ENCODE measurements at places on chromosomes 7 and 10.

DNA sequence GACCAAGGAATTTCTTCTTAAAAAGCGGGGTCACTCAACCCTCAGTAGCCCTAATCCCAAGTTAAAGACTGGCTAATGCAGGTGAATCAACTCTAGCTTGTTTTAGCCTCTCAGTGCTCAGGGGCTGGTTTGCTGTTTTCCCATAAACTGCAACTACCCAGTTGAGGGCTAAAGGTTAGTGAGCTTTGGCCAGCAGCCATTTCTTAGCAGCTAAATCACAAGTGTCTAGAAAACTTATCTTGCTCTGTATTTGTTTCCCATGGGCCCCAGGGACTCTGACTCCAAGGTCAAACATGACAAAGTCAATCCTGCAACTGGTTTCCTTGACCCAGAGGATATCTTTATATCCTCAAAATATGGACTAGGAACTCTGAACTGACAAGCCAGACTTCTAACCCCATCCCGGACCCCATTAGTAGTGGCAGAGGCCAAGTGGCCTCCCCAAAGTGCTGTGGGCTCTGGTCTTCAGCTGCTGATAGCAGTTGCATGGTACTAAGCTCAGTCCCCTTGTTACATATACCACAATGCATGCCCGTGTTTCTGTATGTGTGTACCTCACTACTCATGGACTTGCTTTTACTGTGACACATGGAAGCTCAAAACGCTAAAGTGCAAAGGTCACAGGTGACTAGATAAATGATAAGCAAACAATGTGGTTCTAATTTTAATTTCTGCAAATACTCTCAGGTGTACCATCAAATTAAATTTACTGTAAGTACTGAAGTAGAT, 793.0 kb upstream of the IGFBP3 start:
- DNase-seq = no peak

GRCh38 chr10:5692461-5693358, 8.1 kb downstream of the TASOR2 start:
- DNase-seq = peak; percentile 63

DNA sequence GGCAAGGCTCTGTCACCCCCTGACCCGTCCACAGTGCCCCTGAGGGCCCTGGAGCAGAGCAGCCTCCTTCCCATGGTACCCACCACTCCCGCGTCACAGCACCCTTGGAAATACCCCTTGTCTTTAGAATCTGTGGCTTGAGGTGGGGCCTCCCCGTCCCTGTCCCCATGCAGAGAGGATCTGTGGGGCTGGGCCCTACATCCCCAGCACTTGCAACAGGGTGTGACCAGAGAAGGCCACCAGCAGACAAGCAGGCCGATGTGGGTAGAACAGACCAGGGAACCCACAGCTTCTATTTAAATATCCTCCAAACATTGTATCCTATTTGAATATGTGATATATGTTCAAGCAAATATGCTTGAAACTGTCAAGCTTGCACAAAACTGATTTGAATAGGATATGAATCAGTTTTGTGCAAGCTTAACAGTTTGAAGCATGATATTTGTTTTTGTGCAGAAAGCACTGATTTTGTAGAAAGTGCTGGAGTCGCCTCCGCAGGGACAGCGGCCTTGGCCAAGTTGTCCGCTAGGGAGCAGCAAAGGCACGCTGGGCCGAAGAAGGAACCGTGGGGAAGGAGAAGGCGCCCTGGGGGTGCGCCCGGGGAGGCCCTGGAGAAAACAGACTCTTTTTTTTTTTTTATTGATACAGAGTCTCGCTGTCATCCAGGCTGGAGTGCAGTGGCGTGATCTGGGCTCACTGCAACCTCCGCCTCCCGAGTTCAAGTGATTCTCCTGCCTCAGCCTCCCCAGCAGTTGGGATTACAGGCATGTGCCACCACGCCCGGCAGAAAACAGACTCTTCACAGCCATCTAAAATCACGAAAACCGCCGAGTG, 2.2 kb downstream of the CFAP46 start:
- no peak for DNase-seq

- no peak for DNase-seq
These were observed 112.1 kb downstream of the SGMS1 start for GRCh38 chr10:50511492-50512213.

DNA sequence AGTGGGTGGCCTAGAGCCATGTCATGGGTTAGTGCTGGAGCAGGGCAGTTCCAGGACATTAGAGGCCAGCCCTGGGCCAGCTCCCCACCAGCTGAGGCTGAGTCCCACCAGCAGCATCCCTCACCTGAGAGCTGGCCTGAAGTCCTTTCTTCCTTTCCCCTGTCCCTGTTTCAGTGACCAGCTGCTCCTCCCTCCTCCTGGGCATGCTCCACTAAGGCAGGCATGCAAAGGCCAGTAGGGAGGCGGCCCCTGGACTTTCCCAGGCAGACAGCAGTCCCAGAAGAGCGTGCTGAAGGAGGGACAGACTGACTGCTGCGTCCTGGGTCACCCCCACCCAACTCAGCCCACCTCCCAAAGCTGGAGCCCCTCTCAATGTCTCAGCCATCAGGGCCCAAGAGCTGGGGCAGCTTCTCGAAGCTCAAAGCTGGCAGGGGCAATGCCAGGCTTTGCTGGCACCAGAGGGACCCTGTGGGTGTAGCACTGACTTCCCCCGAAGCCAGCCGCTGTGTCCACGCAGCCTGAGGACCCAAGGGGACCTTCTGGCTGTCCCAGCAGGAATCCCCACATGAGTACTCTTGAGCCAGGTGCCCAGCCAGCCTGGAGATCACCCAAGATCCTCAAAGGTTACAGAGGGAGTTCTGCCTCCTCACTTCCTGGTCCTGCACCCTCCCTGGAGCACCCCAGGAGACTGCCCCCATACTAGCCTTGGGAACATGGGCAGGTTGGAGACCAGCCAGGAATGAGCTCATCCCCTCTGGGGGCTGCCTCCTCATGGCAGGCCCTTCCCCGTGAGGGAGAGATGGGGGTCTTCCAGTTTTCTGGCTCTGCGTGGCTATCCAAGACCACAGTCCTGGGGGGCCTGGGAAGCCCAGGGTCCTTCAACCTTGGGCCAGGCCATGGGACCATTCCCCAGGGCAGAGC, 35.2 kb upstream of the RET start:
- DNase-seq = peak; percentile 47

DNA sequence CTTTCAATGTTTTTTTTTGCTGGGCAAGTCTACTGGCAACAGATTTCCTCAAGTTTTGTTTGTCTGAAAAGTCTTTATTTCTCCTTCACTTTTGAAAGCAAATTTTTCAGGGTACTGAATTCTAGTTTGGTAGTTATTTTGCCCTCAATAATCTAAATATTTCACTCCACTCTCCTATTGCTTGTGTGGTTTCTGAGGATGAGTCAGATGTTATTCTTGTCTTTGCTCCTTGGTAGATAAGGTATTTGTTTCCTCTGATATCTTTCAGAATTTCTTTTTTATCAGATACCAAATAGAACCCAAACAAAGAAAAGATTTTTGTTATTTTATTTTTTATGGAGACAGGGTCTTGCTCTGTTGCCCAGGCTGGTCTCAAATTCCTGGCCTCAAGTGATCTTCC, 99.2 kb upstream of the MALRD1 start:
- DNase-seq = no peak

GRCh38 chr10:75302029-75302428, 66.3 kb upstream of the COMTD1 start:
- DNase-seq = no peak

DNA sequence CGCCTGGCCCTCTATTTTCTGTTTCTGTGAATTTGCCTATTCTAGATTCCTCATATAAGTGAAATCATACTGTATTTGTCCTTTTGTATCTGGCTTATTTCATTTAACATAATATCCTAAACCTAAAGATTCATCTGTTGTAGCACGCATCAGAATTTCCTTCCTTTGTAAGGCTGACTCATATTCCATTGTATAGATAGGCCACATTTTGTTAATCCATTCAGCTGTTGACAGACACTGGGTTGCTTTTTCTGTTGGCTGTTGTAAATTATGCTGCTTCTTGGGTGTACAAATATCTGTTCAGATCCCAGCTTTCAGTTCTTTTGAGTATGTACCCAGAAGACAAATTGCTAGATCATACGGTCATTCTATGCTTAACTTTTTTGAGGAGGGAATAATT, 28.8 kb upstream of the CUL1 start:
- DNase-seq = no peak

DNA sequence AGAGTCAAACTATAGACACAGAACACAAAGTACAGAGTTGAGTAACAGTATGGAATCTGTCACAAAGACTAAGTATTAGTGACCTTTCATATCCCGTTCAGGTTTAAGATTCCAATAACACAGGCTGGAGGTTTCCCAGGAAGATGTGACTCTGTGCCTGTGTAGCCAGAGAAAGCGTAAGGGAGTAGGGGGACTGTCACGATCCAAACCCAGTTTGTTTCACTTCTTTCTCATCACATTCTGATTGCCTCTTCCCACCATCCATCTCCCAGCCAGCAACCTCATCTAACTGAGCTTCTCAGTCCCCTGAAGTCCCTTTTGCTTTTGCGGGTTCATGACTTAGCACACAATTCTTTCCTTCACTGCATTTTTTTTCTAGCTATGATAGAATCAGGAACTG, 76.4 kb upstream of the NPVF start:
- DNase-seq = no peak

DNA sequence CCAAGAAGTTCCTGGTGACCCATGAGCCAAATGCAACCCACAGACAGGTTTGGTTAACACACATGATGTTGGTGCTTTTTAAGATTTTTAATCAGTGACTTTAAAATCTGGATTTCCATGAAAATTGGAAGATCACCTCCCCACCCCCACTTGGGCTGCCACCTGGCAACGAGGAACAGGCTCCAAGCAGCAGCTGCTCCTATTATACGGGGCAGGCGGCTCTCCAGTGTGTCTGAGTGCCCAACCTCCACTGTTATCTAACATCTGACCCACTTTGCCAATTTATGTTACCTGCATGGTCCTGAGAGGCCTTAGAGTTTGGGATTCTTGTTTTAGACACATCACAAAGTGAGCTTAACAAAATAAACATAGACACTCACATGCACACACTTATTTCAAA, 56.4 kb downstream of the SGMS1 start:
- DNase-seq = no peak

GRCh38 chr10:6163364-6164270, 39.1 kb upstream of the PFKFB3 start:
- peak; percentile 95 for DNase-seq

DNA sequence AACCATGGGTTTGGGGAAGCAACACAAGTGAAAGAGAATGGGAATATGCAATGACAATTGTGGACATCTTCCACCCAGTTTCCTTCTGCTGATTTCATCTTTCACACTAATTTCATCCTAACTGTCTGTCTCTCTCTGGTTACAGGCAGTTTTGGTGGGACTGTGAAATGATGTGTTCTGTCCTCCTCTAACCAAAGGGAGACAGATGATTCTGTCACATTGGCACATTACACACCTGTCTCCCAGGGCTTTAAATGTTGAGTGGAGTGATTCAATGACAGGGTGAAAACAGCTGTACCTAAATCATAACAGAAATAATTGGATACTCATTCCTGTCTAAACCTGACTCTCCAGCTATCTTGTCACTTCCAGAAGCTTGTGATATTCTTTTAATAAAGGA, 60.0 kb downstream of the DGKB start:
- DNase-seq = no peak

DNA sequence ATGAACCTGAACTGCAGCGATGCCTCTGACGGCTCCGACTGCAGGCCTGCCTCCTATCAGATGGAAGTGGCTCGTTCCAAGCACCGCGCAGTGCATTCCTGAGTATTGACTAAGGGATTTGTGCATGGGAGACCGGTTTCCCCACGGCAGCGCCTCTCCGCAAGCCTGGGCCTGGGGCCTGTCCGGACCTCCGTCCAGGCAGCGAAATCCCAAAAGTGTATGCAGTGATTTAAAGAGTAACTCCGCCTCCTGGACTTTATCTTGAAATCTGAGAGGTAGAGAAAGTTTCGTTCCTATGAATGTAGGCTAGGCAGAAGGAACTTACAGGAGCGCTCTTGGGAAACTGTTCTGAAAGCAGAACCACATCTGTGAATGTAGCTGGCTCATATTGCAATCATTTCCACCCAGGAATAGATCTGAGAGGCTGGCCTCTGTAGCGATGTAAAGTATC, 106.2 kb upstream of the CELF2 start:
- peak; percentile 76 for DNase-seq

DNA sequence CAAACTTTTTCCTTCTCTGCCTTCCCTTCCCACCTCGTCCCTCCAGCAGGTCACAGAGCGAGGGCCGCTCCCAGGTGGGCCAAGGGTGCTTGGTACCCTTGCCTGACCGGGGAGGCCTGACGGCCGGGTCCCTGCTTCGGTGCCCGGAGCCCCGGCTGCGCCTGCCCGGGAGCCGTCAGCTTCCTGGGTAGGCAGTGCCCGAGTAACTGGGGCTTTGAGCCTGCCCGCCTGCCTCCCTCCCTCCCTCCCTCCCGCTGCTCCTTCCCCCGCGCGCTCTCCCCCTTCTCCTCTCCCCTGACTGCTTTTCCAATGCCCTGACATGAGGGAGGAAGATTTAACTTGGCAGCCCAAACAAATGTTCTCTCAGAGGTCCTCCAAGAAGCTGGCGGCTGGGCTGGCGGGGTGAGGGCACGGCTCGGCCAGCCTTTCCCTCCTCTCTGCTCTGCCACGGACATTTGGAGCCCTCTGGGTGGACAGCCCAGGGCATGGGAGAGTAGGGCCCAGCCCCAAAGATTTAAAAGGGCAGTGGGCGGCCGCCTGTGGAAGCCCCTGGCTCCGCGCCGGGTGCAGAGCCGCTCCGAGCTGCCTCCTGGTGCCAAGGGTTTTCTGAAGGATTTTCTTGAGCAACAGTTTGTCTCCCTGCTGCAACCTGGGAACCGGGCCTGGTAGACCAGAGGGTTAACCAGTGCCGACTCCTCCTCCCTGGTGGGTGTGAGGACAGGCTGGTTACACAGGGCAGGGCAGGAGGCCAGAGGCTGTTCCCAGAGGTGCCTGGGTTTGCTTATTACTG, 2.0 kb downstream of the ZMIZ1 start:
- peak; percentile 89 for DNase-seq

DNA sequence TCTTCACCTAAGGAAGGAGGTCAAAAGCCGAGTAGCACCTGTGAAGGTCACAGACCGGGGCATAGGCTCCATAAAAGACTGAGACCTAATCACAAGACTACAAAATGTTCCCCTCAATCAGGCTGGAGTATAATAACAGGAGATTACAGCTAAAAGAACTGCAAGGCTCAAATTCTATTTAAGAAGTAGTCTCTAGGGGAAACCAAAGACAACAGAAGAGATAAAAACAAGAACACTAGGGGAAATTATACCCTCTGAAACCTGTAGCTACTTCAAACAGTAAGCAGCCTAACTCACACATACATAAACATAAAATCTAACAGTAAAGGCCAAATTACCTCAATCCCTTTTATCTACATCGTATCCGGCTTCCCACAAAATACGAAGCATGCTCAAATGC, 38.3 kb downstream of the LMBR1 start:
- DNase-seq = no peak

Data from sciatic nerve (tissue), 2 donors.